ENCODE measurements at places on chromosomes 7 and 10.
A peak's percentile ranks its signal among the peaks of the same experiment; 100 is the strongest.

DNA sequence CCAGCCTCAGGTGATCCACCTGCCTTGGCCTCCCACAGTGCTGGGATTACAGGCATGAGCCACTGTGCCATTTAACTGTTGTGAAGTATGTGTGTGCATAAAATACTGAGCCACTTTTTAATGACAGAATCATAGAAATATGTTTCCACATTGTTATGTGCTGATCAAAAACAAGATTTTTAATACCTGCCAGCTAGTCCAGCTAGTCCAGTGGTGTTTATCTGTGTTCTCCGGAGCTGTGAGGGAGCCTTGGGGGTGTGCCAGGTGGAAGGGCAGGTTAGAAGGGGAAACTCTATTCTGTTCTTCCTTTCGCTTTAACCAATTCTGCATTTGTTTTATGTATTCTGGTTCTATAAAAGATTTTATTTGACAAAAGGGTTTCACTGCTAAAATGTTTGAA is 7.0 kb downstream of the FAM221A start:
- no peak for DNase-seq

- DNase-seq, result no peak
Observed at GRCh38 chr10:74620626-74621025, 205.8 kb upstream of the KAT6B start.

DNA sequence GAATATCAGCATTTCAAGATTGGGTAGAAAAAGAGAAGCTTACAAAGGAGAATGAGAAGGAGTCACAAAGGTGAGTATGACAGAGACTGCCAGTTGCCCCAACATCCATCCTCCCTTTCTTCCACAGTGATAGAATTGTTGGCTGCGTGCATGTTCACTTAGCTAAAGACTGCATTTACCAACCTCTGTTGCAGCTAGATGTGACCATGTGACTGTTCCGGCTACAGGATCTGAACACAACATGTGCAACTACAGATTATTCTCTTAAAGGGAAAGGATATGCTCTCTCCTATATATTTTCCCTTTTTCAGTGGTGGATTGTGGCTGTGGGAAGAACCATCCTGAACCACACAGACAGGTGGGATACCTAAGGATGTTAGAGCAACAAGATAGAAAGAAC is 60.5 kb upstream of the ZNRF2 start:
- no peak for DNase-seq

GRCh38 chr7:156460858-156461627 is 179.5 kb upstream of the RNF32 start:
- DNase-seq, result no peak

DNA sequence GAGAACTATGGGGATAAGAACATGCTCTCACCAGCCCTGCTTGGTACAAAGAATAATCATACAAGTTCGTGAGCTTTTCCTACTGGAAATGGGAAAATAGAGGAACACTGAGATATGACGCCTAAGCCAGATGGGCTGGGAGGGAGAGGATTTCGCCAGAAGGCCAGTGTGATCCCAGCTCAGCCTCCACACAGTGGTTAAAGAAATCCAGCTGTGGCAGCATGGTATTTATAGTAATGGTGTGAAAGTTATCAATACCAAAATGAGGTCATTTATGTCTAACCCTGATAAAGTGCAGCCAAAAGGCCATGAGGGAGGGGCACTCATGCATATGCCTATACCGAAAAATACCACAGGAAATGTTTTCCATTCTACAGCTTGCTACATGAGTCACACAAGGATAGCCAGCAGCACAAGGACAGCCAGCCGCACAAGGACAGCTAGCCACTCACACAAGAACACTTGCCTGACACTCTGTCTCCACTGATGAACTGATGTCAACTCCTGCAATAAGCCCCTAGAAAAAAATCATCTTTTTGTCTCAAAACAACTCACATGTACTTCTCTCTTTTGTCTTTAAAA is 49.4 kb downstream of the FRMPD2 start:
- DNase-seq, result no peak

DNA sequence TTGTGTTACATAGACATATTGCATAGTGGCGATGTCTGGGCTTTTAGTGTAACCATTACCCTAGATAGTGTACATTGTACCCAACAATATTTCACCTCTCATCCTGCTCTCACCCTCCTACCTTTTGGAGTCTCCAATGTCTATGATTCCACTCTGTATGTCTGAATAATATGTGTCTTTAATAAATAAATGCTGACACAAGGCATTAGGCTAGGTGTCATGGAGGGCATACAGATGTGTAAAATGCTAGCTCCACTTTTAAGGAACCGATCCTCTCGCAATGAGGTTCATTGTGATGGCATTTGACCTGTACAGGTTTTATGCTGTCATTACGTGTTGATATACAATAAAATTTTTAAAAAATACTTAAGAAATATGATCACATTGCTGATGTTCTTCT is 74.3 kb downstream of the NEBL start:
- DNase-seq, result no peak

DNA sequence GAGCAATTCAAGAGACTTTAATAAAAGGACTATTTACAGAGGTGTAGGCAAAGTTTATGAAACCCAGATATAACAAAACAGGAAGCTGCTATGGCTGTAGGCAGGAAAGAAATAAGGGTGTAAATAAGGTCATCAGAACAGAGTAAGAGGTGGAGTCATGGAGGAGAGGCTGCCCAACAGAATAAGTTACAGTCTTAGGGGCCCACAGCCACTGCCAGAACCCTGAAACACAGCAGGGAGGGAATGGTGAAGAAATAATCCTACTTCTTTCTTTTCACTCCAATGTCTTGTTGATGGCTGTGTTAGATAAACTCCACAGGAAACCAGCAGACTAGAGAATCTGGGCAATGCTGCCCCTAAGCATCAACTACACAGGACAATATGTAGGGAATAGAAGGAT is 155.8 kb upstream of the TAC1 start:
- DNase-seq, result no peak

DNA sequence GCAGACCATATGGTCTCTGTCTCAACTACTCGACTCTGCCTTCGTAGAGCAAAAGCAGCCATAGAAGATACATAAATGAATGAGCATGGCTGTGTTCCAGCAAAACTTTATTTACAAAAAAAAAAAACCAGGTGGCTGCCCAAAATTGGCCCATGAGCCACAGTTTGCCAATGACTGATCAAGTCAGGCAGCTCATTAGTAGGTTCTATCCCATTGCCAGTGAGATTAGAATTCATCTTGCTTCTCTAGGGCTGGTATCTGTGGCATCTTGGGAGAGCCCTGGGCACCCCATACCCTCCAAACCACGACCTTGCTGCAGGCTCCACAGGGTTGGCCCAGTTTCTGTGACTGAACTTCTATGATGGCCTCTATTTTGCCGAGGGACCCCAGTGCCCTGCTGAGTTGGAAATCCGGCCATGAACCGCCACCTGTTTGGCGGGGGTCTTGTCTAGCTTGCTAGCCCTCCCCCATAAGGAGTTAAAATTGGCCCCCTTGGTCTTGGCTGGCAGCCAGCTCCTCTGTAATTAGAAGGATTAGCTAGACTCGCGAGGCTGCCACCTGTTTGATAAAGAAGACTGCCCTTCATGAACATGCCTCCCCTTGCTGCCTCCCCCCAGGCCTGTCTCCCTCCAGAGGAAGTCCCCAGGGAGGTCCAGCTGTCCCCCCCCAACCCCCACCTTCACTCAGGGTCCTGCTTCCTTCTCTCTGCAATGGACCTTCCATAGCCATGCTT is 83.9 kb downstream of the CHN2 start:
- no peak for DNase-seq

GRCh38 chr7:90412458-90413184 is 9.4 kb downstream of the CLDN12 start:
- no peak for DNase-seq

GRCh38 chr7:104264285-104264684 is 56.5 kb upstream of the ORC5 start:
- no peak for DNase-seq

DNA sequence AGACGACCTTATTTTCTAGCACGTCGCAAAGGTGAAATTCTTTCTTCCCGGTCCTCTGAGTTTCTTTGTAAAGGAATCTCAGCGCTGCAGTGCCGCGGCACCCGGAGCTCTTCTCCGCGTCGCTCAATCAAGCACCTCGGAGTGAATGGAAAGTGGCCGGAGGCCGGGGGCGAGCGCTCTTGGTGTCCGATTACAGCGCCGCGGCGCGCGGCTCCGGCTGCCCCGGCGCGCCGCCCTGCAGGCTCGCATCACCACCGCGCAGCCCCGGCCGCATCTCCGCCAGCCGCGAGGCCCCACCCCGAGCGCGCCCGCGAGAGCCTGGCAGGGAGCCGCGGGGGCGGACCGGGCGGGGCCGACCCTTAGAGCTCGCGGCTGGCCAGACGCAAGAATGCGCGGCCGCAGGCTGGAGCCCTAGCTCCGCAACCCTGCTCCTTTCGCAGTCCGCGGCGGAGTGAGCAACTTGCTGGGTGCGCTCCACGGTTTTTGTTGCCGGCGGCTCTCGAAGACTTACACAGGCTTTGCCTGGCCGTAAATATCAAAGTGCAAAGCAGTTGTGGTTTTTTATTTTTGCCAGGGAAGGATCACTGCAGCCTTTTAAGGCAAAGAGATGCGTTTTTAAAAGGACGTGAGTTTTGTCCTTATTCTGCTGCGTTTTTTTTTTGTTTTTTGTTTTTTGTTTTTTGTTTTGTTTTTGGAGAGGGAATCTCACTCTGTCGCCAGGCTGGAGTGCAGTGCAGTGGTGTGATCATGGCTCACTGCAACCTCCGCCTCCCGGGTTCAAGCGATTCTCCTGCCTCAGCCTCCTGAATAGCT is at the start of gene SEMA3C:
SEMA3C (minus strand) TSS at position 143 of the 813 bp plus-strand sequence. CDS start 2,270 bp downstream, outside the sequence.
- peak; percentile 79 for DNase-seq

DNA sequence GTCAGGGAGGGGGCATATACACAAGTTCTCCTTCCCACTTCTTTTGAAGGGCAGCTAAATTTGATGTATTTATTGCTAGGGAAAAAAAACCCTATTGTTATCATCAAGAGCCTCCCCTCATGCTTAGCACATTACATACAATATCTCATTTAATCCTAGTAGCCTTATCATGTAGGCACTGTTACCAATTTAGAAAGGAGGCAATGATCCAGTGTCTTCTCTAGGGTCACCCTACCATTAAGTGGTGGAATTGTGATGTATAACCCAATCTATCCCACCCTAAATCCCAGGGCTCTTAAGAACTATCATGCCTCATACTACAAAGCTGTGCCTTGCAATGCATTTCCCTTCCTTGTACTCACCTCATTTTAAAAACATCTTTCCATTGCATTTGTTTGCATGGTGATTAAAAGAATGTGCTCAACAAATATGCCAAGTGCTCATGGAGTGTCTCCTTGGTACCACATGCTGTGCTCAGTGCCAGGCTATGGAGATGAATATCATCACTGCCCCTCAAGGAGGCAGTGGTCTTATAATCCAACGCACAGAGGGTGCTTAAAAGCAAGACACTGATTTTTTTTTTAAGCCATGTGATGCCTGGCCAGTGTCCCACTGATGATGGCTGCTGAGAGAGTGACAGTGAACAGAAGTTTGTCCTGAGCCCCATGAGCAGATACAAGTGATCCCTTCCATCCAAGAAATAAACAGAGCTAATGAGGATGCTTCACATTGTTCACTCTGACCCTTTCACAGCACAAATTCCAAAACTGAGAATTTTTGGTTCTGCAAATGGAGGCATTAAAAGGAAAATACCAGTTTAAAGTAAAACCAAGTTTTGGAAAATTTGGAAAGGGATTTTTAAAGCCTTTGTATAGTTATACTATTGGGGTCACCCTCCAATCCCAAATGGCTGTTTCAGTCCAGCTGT is 98.2 kb downstream of the SORBS1 start:
- no peak for DNase-seq

DNA sequence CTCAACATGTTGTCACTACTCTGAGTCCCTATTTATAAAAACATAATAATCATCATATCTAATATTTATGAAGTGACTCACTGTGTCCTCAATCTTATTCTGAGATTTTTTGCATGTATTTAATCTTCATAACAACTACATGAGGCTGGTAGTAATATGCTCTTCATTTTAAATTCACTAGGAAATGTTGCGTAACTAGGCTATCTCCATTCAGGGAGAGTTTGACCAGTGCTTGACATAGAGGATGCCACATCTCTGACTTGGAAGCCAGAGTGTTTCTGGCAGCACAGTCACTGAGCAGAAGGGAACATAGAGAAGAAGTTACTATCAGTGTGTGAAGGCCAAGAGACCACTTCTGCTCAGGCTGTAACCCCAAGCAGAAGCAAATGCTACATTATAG is 88.9 kb downstream of the FAM13C start:
- DNase-seq, result no peak

GRCh38 chr10:19578571-19578970 is 237.7 kb upstream of the PLXDC2 start:
- no peak for DNase-seq

- no peak for DNase-seq
Observed at GRCh38 chr10:61890881-61891409, 10.6 kb upstream of the ARID5B start.

DNA sequence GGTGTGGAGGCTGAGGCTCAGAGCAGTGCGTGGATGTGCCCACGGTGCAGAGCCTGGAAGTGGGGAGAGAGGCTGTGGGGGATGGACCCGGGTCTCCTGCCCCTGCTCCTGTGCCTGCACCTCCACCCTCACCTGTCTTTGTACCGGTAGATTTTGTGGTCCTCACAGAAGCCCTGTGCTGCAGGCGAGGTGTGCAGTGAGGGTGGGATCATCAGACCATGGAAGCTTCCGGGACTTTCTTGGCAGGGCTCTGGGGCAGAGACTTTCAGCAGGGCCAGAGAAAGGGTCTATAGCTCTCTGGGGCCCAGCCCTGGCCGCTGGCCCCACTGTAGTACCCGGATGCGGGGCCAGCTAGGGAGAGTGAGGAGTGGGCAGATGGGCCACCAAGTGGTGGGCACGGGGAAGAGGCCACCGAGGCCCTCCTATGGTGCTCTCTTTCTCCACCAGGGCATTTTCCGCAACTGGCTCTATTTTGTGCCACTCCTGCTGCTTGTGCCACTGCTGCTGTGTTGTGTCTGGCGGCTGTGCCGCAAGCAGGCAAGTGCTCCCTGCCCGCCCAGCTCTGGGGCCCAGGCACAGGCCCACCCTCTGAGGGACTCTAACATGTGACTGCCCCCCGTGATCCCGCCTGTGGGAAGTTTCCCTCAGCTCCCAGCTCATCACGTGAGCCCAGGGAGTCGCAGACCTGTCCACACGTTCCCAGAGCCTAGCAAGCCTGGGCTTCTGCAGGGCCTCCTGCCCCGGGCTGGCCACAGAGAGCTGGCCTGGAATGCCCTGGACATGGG is 22.1 kb downstream of the ANTXRL start:
- no peak for DNase-seq

DNA sequence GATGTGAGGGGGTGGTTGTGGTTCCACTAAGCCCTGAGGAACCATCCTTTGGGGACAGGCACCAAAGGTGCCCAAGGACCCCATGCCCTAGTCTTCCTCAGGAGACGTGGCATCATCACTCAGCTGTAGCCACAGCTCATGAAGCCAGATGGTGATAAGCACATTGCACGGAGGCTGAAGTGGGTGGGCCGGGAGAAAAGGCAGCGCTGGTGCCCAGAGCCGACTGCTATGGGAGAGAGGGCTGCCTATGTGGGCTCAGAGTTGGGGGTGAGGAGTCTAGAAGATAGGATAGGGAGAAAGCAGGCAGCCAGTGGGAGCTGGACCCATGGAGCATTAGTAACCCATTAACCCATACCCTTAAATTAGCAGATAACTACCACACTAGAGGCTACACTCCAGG is 325.3 kb downstream of the RPS24 start:
- DNase-seq, result no peak

- DNase-seq, result no peak
Observed at GRCh38 chr10:26574783-26575182, 122.7 kb upstream of the PDSS1 start.

All from NCI-H1930 (cell line).